Stimulated activated CD8-positive, alpha-beta memory T cell treated with anti-CD3 and anti-CD28 coated beads, Interleukin-7, amount 100 ng/mL, for 1 hour (primary cell): ENCODE measurements at places on chromosomes 11 and 22.

GRCh38 chr11:7473717-7474116, 11.6 kb upstream of the OLFML1 start:
- no peak for DNase-seq

- DNase-seq, result no peak
Measured at GRCh38 chr11:124315052-124315451, 1.3 kb upstream of the OR8D1 start.

GRCh38 chr11:117792992-117793391, 4.0 kb downstream of the DSCAML1 start:
- no peak for DNase-seq

GRCh38 chr11:75461151-75461550, 28.1 kb upstream of the KLHL35 start:
- DNase-seq, result no peak

- DNase-seq, result no peak
Measured at GRCh38 chr11:95711162-95711944, 78.2 kb downstream of the FAM76B start.

- DNase-seq, result no peak
Measured at GRCh38 chr11:65557280-65558001, 718 bp downstream of the LTBP3 start.

- DNase-seq, result no peak
Measured at GRCh38 chr11:43359422-43359818, 700 bp downstream of the TTC17 start.

- DNase-seq, result no peak
Measured at GRCh38 chr11:63488789-63489188, 2.2 kb downstream of the PLAAT5 start.
